Stimulated activated CD4-positive, alpha-beta T cell treated with anti-CD3 and anti-CD28 coated beads, Interleukin-1b, Interleukin-23, amount 100 ng/mL, for 1 hour (primary cell): ENCODE measurements at places on chromosomes 1 and 21.

DNA sequence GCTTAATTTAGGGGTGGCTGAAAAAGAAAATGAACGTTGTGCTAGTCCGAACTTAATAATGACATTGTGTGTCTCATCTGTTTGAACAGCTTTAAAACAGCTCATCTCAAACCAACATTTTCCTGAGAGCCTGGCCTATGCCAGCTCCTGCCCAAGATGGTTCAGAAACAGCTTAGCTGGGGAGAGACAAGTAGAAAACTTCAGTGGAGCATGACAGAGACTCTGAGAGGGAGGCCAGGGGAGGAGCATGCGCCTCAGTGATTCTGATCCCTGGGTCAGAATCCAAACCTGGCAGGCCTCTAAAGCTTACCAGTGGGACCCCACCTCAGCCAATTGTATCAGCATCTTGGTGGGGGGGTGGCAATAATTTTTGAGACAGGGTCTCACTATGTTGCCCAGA is 99.3 kb downstream of the TAS1R2 start:
- DNase-seq: no peak

DNA sequence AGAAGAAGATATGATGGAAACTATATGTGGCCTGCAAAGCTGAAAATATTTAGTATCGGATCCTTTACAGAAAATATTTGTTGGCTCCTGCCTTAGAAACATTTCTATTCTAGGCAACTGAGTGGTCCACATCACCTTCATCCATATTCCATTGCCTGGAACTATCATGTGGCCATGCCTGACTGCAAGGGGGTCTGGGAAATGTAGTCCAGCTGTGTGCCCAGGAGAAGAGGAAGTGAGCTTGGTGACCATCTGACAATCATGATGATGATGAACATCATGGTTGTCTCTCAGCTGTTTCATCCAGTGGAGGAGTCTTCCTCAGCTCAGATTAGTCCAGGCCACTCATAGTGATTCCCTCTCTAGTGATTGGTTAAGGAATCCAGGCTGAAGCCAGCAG is 61.8 kb upstream of the IFNLR1 start:
- DNase-seq: no peak

DNA sequence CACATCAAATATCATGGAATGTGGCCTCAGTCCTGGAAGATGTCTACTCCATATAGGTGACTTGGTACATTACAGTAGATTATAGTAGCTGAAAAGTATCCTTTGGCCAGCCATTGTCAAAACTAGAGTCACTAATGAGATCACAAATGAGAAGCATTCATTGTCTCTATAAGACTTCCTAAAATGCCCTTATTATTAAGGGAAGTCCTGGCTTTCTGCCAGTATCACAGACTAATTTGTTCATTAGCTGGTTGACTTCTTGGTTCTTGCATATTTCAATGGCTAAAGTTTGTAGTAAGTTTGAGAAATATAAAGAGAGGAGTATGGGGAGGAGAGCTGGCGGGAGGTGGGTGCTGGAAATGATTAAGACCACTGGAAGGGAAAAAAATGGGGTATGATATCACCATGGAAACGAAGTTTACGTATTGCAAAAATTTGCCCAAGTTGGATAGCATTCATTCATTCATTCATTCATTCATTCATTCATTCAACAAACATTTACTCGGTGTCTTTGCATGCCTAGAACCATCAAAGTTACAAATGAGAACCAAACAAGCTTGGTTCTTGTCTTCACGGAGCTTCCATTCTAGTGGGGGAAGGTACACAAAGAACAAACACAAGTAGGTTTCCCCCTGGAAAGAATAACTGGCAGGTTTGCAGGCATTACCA is 11.7 kb upstream of the B3GALNT2 start:
- no peak for DNase-seq

DNA sequence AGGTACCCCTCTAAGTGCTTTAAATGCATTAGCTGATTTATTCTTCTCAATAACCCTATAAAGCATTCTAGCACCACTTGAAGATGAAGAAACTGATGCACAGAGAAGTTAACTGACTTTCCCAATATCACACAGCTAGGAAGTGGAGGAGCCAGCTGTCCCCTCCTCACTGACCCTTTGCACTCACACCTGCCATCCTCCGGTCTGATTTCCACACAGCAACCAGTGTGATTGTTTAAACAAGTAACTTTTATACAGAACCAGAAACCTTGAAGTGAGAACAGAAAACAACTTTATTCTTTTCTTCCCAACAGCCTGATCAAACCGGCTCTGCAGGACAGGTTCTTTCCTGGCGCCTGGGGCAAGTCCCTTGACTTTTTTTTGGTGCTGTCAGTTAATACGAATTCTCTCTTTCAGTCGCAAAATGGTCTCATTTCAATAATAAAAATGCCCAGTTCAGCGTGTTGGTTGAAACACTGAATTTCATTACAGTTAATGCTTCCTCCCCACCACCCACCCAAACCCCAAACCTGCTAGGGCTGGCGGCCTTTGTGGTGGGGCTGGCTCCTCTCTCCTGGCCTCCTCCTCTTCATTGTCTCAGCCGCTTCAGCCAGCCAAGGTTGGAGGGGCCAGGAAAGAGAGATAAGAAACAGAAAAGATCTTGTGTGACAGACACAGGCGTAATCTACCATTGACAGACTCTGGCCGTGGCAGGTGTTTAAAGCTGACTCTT is 26.4 kb upstream of the EEIG2 start:
- no peak for DNase-seq

DNA sequence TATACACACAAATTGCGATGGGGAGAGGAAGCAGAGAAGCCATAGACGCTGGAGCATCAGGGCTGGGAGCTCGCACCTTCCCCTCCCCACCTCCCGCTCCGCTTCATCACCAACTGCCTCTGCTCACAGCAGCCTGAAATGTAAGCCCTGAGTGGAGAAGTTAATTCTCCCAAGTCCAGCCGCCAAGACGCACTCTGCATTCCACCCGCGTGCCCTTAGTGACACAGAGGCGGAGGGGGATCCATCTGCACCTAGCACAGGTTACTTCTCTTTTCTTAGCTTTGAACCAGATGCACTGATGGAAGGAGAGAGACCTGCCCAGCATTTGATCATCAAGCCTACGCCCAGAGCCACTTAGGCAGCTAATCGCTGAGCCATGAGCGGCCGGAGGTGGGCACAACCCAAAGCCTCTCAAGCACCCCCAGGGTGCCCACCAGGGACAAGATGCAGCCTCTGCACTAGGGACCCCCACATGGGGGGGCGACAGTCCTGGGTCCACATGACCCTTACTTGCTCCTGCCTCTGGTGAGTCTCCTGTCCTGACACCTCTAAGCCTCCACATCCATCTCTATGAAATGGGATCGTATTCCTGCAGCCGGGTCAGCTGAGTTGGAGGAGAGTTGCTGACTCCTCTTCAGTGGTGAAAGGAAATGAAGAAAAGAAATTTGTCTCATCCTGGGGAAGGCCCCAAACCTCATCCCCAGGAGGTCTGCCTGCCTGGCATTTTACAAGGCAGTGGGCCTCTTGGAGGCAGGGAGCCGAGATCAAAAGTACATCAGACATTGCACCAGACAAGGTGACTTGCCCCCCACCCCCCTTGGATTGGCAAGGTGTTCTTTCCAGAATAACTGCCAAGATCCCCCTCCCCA is 316.2 kb downstream of the MATN1 start:
- DNase-seq: no peak

DNA sequence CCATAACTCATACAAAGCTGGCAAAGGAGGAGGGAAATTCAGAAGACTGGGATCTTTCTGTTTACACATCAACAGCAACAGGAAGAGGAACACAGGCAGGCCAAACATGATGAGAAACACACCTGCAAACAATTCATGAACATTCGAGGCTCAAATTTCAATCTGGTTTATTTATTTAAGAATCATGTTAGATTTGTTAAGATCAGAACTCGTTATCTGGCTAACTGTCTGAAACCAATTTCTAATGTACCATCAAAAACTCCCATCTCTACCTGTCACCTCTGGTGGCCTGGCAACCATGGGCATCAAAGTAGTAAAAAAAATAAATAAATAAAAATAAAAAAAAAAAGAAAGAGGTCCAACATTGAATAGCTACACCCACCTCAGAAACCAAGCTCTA is 9.8 kb downstream of the LBR start:
- DNase-seq: no peak

DNA sequence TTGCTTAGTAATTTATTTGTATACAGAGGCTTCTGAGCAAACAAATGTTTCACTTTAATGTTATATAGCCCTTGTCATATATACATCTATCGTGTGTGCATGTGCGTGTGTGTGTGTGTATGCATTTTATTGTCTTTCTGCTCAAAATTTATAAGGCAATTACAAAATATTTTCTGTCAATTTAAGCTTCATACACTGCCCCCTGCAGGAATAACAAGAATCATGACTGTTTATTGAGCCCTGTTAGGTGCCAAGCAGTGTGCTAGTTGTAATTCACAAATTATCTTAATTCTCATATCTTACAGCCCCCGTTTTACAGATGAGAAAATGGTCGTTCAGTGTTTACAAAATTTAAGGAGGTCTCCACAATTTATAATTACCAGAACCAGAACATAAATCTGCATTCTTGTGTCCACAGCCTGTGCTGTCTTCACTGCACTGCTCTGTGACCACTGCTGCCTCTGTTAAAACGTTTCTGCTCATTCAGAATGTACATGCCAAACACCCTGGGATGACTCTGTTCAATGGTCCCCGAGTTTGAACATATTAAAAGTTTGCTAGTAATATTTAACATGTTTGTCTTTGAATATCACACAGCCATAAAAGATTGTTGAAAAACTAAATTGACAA is 181.3 kb downstream of the ATP6V1G3 start:
- no peak for DNase-seq

DNA sequence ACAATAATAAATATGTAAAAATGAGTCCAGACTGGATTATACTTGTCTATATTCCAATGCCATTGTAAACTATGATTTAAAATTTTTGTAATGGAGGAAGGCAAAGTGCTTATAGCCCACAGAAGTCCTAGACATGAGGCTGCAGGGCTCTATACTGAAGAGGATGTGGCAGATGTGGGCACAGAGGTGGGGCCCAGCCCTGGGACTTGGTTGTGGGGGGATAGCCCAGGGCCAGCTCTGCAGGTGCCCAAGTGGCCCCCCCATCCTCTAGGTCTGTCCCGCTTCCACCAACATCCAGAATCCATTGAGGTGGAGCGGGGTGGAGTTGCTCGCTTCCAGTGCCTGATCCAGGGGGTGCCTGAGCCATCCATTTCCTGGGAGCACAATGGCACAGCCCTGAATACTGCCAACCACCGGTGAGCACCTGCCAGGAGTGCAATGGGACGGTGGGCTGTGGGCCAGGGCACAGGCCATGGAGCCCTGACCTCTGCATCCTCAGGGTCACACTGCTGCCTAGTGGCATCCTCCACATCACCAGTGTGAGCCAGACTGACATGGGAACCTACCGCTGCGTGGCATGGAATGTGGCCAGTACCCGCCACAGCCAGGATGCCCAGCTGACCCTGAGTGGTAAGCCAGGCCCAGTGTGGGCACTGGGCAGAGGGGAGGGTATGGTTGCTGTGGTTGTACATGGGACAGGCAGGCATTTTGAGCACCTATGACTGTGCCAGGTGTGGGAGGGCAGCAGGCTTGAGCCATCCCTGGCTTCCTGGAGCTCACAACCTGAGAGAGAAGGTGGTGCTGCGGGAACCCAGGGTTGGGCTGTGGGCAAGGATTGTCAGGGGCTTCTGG is 21.0 kb downstream of the SLC27A3 start:
- no peak for DNase-seq

DNA sequence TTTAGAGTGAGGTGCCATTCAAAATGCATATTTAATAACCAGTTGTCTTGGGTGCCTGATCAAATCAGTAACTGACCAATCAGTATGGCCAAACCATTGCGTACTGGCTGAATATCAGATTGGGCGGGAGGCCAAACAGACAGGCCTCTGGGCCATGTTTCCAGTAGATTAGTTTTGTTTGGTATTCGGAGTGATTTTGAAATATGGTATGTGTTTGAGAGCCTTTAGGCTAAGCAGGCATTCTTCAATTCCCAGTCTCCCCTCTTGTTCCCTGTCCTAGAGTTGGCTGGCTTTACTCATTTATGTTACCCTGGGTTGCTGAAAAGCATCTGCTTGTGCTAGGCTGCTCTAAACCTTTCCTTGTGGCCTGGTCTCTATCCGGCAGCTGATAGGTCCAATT is 80.1 kb downstream of the BACH1 start:
- DNase-seq: no peak

- DNase-seq: no peak
These were observed 90.7 kb upstream of the CSF3R start for GRCh38 chr1:36573445-36573844.

GRCh38 chr1:239457491-239458143 is 71.2 kb downstream of the CHRM3 start:
- DNase-seq: no peak

GRCh38 chr1:155698382-155699038 is 9.6 kb downstream of the DAP3 start:
- no peak for DNase-seq

DNA sequence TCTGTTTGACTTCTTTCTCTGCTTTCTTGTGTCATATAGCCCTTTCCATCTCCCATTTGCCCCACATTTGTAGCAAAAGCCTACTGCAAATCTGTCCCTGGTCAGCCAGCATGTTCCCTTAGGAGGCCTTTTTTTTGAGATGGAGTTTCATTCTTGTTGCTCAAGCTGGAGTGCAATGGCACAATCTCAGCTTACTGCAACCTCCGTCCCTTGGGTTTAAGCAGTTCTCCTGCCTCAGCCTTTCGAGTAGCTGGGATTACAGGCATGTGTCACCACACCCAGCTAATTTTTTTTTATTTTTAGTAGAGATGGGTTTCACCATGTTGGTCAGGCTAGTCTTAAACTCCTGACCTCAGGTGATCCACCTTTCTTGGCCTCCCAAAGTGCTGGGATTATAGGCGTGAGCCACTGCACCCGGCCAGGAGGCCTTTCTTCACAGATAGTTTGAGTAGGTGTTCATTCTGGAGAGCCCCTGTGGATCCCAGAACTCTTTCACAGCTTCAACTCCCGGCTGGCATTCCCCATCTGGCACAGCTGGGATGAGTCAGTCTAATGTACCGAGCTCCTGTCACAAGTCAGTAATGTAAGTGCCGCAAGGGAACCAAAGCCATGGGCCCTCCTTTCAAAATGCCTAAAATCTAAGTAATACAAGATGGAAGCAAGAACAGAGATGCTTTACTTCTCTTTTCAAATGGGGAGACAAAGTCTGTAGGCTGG is 9.4 kb upstream of the NHLH1 start:
- DNase-seq: no peak

DNA sequence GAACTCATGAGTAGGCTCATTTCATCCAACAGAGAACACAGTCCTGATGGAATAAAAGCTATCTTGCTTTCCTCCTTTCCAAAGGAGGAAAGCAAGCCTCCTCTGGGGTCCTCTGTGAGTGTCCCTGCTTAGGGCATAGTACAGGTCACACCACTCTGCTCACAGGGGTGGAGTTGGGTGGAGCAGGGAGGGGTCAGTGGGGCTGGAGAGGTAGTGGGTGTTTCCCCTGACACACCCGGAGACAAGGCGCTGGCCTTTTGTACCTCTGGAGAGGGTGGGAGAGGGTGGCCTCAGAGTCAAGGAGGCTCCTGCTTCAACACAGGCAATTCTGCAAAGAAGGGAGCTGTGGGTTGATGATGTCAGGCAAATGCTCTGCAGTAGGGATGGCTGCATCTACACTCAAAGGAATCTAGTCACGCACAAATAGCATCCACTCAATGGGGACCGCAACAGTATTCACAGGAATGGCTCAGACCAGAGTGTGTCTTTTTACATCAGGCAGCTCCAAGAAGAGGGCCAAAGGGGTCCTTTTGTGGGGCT is 58.6 kb upstream of the PLXNA2 start:
- no peak for DNase-seq

GRCh38 chr1:145985502-145986439 is 10.6 kb downstream of the TXNIP start:
- no peak for DNase-seq

GRCh38 chr1:235882816-235883215 is 16.1 kb upstream of the LYST start:
- no peak for DNase-seq
